Stimulated activated memory B cell treated with anti-CD40 and anti-IgM and Interleukin-4, amounts not matched to agents 10 μg/mL and 1 μg/mL and 100 μg/mL, for 72 hours (primary cell): ENCODE measurements at places on chromosomes 11 and 22.

DNA sequence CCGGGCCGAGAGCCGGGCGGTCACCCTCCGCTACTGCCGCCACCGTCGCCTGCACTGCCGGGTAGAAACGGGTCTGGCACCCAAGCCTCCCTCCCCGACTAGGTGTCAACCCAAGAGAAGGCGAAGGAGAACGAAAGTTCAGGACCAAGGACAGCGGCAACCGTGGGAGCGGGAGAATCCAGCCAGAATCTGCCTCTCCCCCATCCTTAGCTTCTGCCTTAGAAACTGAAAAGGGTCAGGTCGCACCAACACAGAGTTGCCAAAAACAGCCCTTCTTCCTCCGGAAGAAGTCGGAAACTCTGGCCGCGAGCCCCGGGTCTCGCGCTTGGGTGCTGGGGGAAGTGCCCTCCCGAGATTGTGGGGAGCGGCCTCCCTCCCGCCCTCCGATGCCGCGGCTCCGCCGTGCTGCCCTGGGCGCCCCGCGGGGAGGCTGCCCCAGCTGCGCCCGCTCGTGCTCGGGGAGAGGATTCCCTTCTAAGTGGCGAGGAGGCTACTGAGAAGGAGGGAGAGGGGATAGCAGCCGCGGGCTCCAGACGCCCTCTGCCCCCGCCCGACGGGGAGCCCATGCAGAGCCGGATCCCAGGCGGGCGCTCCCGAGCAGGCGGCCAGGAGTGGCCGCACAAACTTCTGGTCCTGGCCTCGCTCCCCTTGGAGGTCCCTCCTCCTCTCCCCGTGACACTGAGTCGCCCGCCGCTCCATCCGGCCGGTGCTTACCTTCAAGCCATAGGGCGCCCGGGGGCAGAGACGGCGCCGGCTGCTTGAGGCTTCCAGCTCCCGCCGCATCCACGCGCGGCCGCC lies 637 bp downstream of the DRD2 start:
- no peak for ATAC-seq

DNA sequence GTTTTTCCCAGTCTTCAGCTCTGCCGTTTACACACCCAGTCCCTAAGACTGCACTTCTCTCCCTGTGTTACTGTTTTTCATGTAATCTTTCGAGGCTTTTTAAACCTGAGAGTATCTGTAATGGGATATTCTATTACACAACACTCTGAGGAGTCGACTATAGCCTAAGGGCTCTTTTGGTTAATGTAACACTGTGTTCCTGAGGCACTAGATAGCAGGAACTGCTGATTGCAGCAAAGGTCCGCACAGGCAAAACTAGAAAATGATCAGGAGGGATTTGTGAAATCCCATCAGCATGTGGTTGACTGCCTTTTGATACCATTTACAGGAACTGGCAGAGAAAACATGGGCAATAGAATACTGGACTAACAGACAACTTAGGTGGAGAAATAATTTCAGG lies 512.3 kb upstream of the RAG2 start:
- no peak for ATAC-seq

DNA sequence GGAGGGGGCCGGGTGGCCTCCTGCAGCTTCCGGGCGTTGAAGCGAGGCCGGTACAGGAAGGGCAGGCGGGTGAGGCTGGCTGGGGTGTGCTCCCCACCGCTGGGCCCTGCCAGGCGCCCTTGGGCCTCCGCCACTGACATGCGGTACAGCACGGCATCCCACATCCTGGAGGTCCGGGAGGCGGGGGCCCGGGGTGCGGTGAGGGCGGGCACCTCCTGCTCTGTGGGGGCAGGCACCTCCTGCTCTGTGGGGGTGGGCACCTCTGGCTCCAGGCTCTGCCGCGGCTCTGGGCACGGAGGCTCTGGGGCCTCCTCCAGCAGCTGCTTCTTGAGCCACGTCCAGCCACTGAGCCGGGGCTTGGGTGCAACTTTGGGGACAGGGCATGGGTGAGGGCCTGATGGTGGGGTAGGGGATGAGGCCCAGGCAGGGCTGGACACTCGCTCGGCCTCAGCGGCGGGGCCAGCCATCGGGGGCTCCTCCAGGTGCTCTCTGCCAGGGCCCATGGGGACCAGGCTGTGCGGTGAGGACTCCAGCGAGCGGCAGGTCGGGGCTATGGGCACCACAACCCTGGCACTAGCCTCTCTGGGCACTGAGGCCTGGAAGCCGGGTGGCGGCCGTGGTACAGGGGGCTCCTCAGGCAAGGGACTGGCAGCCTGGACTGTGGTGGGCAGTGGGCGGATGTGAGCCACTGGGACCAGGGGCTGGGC lies 2.3 kb downstream of the PRR33 start:
- ATAC-seq, result peak; percentile 26

- peak; percentile 90 for ATAC-seq
These were observed 39.0 kb downstream of the BMAL1 start for GRCh38 chr11:13316528-13316961.

GRCh38 chr11:11995601-11996000 lies 12.8 kb downstream of the DKK3 start:
- no peak for ATAC-seq

- ATAC-seq, result no peak
These were observed 20.8 kb downstream of the LRP5 start for GRCh38 chr11:68333173-68333572.

GRCh38 chr11:96358321-96358720 lies 15.3 kb upstream of the MAML2 start:
- ATAC-seq, result no peak

DNA sequence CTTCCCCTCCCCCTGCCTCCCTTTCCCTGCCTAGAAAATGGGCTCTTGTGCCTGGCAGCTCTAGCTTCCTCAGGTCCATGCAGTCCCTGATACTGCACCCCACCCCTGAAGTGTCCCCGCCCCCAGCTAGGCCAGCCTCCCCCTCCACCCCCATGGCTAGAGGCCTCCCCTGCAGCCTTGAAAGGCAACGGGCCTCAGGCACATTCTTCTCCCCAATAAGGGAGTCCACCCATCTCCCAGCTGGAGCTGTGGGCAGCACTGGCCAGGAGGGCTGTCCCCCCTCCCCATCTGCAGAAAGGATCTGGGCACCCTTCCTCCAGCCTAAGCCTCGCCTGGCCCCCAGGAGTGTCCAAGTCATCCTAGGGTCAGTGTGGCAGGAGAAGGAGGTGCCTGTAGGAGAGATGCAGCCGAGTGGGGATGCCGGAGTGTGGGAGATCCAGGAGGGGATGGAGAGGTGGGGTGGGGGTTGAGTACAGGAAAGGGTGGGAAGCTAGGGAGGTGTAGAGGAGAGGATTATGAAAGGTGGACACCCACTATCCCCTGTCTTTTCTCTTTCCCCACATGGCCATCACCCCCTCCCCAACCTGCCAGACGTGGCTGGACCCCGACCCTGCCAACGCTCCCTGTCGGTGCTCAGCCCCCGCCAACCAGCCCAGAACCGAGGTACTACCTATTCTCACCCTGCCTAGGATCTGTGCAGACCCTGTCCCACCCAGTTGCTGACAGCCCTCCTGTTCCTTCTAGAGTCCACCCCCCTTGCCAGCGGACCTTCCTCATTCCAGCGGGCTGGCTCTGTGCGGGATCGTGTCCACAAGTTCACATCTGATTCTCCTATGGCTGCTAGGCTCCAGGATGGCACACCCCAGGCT lies 9.3 kb downstream of the SMTN start:
- no peak for ATAC-seq

DNA sequence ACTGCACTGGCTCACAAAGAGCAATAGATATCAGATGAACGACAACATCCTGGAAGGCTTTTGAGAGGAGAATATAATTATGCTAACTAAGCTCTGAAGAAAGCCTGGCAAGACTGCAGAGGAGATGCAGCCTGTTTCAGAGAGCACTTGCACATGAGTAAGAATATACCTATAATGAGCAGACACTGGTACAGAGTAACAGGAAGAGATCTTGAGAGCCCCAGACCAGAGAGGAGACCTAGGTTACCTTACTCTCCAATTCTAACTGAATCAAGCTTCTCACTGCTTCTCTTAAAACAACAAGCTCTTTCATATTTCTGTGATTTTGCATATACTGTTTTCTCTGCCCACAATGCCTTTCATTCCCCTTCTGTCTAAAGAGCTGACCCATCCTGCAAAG lies 66.5 kb downstream of the FAM168A start:
- no peak for ATAC-seq

DNA sequence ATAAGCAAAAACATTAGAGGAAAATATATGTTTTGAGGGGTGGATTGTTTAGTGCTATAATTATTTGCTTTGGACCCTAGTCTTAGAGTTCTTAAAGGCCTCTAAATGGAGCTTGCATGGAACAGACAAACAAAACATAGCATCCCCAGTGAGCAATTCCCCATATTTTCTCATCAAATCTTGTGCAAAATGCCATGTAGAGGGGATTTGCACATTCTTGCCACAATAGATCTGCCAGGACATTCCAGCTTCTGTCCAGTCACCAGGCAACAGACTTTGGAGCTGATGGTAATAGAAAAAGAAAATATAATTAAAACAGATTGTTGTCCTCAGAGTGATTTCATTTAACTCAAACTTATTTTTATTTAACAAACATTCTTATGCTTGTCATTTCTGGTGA lies 360.3 kb upstream of the PDGFD start:
- no peak for ATAC-seq

- no peak for ATAC-seq
These were observed 69.0 kb upstream of the THY1 start for GRCh38 chr11:119491753-119492510.

GRCh38 chr11:26070714-26071380 lies 261.1 kb upstream of the ANO3 start:
- no peak for ATAC-seq

- no peak for ATAC-seq
These were observed 35.9 kb downstream of the ZNF215 start for GRCh38 chr11:6962141-6962540.

DNA sequence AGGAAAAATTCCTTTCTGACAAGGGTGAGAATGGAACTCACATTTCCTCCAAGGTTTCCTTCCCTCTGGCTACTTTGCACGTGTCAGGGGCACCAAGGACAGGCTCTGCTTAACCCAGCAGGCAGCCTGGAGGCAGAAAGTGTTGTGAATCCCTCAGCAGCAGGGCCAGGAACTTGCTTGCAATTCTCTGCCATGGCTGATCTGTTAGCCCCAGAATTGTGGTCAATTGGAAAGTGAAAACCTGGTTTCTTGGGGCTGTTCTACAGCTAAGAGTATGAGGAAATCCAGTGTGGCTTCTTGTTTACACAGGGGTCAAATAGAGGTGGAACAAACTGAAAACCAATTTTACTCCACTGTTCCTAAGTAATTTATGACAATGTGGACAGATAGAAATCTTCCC lies 38.3 kb upstream of the CEP295 start:
- ATAC-seq, result no peak

- ATAC-seq, result no peak
These were observed 64.2 kb downstream of the MED15 start for GRCh38 chr22:20571531-20572007.

DNA sequence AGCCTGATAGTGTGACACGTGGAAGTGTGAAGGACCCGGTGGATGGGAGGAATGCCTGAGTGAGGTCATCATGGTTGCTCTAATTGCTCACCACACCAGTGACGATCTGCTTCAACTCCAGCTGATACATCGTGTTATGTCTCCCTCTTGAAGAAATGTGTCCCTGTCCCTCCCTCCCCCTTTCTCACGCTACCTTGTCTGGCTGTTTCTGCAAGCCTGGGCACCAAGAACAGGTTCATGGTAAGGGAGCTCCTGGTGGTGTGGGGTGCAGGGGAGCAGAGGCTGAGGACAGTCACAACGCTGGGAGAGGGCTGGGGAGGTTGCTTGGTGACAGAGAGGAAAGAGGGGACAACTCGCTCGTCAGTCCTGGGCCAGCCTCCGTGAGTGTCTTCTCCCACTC lies 413.4 kb downstream of the SOX6 start:
- no peak for ATAC-seq

GRCh38 chr11:65316227-65317024 lies 1.8 kb downstream of the CDC42EP2 start:
- no peak for ATAC-seq

- ATAC-seq, result peak; percentile 24
These were observed 423 bp upstream of the RTN3 start for GRCh38 chr11:63680834-63681320.

DNA sequence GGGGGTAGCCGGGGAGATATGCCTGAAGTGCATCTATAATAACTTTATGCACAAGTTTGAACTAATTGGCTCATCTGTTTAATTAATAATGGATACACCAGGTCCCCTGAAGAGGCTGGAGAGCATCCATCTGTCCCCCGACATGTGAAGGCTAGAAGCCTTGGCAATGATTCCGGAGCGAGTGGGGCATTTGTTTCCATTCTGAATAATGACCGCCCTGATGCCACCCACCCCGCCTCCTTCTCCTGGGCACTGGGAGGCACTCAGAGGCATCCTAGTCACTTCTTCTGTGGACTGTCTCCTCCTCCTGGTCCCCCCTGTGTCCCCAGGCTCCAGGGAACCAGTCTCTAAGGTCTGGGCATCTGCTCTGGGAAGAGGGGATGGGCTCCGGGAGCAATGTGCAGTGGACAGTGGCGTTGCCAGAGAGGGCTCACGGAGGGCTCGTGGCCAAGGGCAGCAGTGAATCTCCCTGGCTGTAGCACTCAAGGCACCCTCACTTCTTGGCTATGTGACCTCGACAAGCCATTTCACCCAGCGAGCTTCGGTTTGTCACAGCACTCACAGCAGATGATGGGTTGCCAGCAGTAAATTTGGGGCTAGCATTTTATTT lies 64.7 kb downstream of the TSPAN18 start:
- ATAC-seq, result no peak

- ATAC-seq, result no peak
These were observed 11.1 kb downstream of the NEAT1 start for GRCh38 chr11:65433657-65434056.

GRCh38 chr22:44588348-44588747 lies 90.3 kb upstream of the RTL6 start:
- ATAC-seq, result no peak

- ATAC-seq, result no peak
These were observed 1.4 kb upstream of the OR52I2 start for GRCh38 chr11:4580124-4580523.

- no peak for ATAC-seq
These were observed 77.9 kb downstream of the SCN3B start for GRCh38 chr11:123576501-123576900.

GRCh38 chr11:119622454-119623143 lies 106.4 kb downstream of the NECTIN1 start:
- ATAC-seq, result no peak

- no peak for ATAC-seq
These were observed 14.8 kb downstream of the CARD18 start for GRCh38 chr11:105124756-105125155.

DNA sequence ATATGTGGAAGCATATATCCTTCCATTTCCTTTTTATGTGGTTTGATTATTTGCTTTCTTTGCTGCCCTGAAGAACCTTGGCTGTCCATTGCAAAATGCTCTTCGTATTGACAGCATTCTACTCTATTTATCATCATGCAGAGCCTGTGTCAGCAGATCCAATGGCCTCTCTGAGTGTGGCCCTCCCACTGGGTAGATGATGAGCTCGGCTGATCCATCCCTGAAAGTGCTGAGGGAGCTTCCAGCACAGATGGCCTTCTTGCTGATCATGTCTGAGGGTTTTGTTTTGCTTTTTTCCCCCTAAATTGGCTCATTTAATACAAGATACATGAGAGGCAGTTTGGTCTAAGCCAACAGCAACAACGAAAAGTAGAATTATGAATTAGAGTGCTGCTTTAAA lies 181.0 kb downstream of the GRIA4 start:
- ATAC-seq, result no peak
